ENCODE measurements at places on chromosomes 16 and 17.

DNA sequence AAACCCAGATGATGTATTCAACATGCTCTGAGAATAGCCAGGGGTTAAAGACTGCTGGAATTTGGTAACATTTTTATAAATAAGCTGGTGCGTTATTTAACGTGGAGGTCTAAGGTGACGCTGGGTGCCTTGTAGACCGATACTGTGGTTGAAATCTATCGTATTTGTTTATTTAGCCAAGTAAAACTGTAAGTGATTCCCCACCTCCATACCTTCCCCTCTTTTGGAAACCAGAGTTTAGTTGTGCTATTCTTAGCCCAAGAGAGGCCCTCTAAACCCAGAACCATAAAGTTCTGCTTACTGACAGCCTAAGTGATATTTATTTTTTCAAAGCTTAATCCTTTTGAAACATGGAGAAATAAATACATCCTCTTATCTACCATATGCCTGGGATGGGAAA is 744.5 kb downstream of the WWOX start:
- H3K4me1 ChIP-seq, result no peaks in the 10 kb centered on the region
- no peak overlapping the region for H3K27ac ChIP-seq
- H3K27me3 ChIP-seq, result no peaks in the 10 kb centered on the region
- no peaks in the 10 kb centered on the region for H3K36me3 ChIP-seq

GRCh38 chr16:11635113-11635652 is 33.1 kb upstream of the SNN start:
- no peaks in the 10 kb centered on the region for H3K36me3 ChIP-seq
- DNase-seq, result no peak
- no peaks in the 10 kb centered on the region for H3K27me3 ChIP-seq
- H3K4me1 ChIP-seq, result peaks cover 7% of the 10 kb centered on the region

DNA sequence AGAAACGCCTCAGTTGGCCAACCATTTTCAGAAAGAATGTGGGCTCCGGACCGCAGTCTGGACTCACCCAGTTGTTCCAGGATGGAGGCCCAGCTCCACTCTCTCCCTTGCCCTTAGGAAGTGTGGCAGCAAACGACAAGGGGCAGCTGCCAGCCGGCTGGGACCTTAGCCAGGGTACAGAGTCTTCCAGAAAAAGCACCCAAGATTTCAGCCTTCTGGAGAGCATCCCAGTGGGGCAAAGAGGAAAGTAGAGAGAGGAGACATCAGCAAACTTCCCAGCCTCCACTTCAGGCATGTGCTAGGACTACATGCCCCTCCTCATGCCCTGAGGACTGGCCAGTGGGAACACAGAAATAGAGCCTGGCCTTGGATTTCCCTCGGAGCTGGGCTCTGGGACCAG is 56.8 kb upstream of the SCNN1B start:
- no peaks in the 10 kb centered on the region for H3K4me1 ChIP-seq
- H3K27me3 ChIP-seq, result no peaks in the 10 kb centered on the region
- H3K27ac ChIP-seq, result no peak overlapping the region
- no peaks in the 10 kb centered on the region for H3K36me3 ChIP-seq
- H3K4me3 ChIP-seq, result no peak overlapping the region

- peak; percentile 40 for DNase-seq
- H3K27ac ChIP-seq, result no peak overlapping the region
- no peak overlapping the region for H3K4me3 ChIP-seq
- H3K27me3 ChIP-seq, result peaks cover 30% of the 10 kb centered on the region
- H3K36me3 ChIP-seq, result no peaks in the 10 kb centered on the region
These were observed 824 bp upstream of the MPP2 start for GRCh38 chr17:43907998-43908721.
